Thoracic aorta (tissue), 2 donors: ENCODE measurements at places on chromosomes 12 and 14. TPM values are rescaled to one million over a fixed set of nuclear protein-coding genes. Genes with fewer than 3 reads are reported as not detected.

The LALBA gene
- total RNA-seq = not detected

The HOXC6 gene
- not detected for total RNA-seq

The SERPINA10 gene
- total RNA-seq = not detected

DNA sequence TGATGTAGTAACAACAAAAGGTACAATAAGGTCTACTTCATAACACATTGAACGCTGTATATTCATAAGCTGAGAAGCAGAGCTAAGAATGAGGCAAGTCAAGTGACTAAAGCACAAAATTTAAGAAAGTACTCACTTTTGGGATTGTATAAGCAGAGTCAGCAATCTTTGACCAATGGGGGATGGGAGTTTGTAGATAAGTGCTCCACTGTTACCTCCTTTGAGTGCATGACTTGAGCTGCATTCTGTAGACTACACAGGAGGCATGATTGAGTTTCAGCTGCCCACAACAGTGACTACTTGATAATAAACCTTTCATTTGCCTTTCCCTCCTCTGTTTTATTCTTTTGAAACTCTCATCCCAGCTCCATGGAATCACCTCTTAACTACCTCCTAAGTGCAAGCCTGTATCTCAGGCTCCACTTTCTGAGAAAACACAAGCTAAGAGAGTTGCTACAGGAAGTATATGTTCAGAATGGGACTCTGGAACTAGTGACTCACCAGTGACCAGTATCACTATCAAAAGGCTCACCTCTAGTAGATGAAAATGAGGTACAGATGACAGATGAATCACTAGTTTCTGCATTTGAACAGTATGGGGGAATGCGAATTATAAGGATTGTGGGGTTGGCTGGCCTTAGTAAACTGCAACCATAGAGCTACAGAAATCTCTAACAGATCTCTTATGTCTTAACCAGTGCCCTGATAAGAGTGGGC lies 49.2 kb downstream of the SLC35F4 start:
- no peak for DNase-seq

- no peak for DNase-seq
These were observed 34.8 kb downstream of the DUSP16 start for GRCh38 chr12:12527820-12528296.

DNA sequence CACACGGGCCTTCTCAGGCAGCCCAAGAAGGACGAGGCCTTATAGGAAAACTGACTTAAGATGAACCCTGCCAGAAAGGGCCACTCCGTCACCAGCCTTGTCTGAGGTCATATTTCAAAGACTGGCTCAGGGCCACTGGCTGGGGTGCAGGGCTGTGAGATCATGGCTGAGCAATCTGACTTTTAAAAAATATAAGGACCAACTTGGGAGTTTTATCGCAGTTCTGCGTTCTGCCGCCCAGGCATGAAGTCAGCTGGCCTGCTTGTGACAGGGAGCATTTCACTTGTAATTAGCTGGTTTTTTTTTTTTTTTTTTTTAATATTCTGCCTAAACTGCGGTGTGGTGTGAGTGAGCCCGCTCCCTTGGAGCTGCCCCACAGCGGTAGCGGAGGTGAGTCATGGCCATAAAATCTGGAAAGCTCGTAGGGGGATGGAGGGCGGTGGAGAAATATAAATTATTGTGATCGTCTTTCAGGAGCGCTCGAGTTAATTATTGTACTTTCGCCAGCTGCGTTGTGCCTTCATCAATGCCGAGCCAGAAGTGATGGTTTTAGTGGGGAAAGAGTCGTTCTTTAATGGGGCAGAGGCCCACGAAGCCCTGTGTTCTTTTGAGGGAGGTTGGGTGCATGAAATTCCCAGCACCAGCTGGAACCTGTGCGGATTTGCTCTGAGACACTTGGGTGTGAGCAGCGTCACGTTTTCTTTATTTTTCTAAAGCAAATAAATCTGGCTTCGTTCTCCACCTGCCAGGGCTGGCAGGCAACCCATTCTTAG lies 231.9 kb downstream of the C12orf75 start:
- DNase-seq = peak; percentile 38

- no peak for DNase-seq
These were observed 12.7 kb upstream of the HDAC7 start for GRCh38 chr12:47832263-47832933.

GRCh38 chr14:33709283-33709682 lies 241.6 kb downstream of the EGLN3 start:
- DNase-seq = no peak
